Epithelial cell of proximal tubule (primary cell): ENCODE measurements at places on chromosomes 11 and 22.

GRCh38 chr22:39431821-39432251 lies 25.0 kb upstream of the MGAT3 start:
- no peak for DNase-seq

- no peak for DNase-seq
Measured at GRCh38 chr11:66154109-66154508, 84.0 kb downstream of the PACS1 start.

- no peak for DNase-seq
Measured at GRCh38 chr11:8656291-8656690, 26.2 kb downstream of the TRIM66 start.

GRCh38 chr11:69245041-69245440 lies 48.9 kb upstream of the MYEOV start:
- no peak for DNase-seq

DNA sequence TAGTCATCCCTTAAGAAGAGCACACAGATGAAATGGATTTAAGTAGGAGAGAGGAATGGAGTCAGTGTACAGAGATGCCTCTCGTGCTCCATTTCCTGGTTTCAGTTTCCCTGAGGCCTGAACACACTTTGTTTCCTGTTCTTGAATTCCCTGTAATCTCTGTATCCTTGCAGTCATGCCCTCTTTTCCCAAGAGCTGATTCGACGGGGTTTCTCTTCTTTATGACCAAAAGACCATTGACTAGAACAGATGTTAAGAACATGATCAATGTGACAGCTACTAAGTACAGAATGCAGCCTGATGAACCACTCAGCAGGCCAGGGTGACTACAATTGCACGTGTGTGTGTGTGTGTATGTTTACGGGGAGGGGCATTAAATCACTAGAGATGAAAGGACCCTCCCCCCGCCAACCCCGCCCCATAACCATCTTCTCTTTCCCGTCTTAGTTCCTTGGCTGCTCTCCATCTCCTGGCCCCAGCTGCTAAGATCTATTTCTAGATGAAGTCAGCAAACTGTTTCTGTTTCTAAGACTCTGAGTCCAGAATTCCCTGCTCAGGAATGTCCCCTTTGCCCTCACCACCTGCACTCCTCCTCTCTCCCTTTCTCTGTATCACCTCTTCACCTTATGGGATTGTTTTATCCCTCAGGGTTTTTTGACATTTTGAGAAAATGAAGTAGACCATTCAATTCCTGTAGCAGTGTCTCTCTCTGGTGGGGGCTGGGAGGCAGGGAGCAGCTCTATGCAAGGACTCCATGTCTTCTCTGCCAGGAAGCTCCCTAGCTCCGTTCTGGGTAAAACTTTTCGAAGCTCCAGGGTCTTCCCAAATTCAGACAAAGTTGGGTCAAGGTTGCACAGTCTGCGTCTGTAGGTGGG lies 26.0 kb downstream of the SLC22A6 start:
- no peak for DNase-seq

GRCh38 chr11:79039122-79039521 lies 401.7 kb downstream of the TENM4 start:
- no peak for DNase-seq

DNA sequence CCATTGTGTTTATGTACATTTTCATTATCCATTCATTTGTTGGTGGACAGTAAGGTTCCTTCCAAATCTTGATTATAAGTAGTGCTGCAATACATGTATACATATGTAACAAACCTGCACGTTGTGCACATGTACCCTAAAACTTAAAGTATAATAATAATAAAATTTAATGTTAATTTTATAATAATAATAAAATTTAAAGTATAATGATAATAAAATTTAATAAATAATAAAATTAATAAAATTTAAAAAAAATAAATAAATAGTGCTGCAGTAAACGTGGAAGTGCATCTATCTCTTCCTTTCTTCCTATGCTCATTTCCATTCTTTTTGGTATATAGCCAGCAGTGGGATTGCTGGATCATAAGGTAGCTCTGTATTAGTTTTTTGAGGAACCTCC lies 54.7 kb downstream of the CUL5 start:
- DNase-seq = no peak

- DNase-seq = no peak
Measured at GRCh38 chr11:104731890-104732289, 166.4 kb downstream of the CASP12 start.

DNA sequence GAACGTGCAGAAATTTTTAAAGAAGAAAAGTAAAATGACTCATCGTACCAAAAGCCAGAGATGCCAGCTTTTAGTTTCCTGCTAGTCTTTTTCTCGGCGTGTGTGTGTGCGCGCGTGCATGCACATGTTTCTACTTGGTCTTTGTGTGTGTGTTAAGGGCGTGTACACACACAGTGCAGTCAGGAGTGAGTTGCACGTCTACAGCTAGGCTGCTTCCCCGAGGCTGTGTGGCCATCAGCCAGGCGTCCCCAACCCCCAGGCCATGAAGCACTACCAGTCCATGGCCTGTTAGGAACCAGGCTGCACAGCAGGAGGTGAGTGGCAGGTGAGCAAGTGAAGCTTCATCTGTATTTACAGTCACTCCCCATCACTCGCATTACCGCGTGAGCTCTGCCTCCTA lies 36.4 kb downstream of the KCNQ1 start:
- no peak for DNase-seq

DNA sequence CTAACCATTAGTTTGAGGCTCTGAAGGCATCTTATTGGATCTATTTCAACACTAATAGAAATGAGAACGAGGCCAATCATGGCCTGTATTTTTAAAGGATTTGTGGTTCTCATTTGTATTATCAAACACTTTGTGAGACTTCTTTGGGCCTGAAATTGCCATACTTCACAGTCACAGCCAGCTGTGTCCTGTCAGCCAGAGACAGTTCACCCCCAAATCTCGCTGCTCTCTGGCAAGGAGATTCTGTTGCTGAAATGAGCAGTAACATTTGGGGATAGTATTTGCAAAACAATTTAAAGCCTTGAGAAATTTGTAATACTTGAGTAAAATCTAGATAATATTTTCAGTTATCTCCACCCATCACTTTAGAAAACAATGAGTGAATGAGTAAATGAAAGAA lies 26.9 kb upstream of the TENM4 start:
- DNase-seq = no peak

DNA sequence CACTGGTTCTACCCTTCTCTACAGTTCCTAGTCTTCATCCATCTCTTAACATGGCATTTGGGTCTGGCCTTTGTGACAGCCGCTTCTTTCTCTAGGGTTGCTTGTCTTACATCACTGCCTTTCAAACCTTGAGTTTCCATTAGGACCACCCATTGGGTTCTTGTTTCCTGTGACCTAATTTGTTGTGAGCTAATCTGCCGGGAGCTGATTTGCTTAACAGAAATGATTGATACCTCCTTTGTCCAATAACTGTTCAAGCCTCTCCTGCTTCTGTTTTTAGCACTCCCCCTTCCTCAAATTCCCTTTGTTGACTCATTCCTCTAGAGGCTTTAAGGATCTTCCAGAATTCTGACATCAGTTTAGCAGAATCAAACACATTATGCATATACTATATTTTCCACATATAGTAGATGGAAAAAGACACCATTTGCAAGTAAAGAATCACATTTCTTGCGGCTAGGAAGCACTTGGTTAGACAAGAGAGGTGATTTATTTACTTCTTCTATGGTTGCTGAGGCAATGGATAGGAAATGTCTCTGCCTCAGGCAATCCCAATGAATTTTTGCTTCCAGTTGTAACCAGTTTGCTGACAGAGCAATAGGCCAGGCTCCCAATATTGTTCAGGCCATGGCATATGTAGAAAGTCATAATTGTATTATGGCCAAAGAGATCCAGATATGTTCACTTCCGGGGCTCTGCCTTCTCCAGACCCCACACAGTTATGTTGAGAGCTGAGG lies 130.7 kb downstream of the SNX19 start:
- no peak for DNase-seq

DNA sequence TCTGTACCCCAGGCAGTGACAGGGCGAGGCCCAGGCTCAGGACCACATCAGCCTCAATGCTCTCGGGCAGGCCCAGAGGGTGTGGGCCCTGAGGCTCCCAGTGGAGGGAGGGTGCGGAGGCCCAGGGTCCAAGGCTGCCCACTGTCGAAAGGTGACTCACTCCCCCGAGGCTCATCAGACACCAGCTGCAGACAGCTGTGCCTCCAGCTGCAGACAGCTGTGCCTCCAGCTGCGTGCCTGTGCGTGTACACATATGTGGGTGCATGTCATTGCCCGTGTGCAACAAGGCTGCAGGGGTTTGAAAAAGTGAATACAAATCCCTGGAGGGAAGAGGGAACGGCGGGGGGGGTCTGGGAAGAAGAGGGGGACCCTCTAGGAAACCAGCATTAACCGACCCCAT lies 134.3 kb downstream of the BRD1 start:
- DNase-seq = no peak

DNA sequence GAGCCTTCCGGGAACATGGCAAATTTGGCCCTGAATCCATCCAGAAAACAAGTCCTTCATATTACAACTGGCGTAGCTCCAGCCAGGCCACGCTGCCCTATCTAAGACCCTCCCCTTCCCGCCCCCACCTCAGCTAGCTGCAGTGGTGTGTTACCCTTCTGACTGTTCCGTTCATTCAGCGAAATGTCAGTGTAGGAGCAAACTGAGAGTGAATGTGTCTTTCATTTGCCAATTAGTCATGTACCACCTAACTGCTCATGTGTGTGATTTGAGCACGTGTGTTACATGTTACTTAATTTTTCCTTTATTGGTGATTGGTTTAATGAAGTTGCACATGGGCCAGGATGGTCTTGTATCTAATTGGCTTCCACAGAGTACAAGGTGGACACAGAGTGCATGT lies 34.8 kb upstream of the POU2AF1 start:
- DNase-seq = no peak

- no peak for DNase-seq
Measured at GRCh38 chr22:44755956-44756361, 3.6 kb downstream of the ARHGAP8 start.

GRCh38 chr11:47233989-47234668 lies 14.5 kb downstream of the ACP2 start:
- DNase-seq = no peak

DNA sequence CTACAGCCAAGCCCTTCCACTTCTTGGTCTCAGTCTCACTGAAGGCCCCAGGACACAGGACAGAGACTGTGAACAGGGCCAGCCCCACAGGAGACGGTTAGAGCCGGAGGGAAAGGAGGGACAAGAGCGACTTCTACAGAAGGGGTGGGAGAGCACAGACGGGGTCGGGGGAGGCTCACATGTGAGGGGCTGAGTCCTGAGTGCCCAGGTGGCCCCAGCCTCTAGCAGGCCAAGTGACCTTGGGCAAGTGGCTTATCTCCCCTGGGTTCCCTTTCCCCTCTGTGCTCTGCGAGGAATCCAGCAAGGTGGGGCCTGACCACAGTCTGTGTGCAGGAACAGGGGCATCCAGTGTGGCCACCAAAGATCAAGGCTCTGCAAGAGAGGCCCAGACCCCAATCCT lies 102.6 kb upstream of the LMO1 start:
- DNase-seq = no peak

GRCh38 chr22:36021606-36022153 lies 6.9 kb downstream of the RBFOX2 start:
- DNase-seq = no peak

DNA sequence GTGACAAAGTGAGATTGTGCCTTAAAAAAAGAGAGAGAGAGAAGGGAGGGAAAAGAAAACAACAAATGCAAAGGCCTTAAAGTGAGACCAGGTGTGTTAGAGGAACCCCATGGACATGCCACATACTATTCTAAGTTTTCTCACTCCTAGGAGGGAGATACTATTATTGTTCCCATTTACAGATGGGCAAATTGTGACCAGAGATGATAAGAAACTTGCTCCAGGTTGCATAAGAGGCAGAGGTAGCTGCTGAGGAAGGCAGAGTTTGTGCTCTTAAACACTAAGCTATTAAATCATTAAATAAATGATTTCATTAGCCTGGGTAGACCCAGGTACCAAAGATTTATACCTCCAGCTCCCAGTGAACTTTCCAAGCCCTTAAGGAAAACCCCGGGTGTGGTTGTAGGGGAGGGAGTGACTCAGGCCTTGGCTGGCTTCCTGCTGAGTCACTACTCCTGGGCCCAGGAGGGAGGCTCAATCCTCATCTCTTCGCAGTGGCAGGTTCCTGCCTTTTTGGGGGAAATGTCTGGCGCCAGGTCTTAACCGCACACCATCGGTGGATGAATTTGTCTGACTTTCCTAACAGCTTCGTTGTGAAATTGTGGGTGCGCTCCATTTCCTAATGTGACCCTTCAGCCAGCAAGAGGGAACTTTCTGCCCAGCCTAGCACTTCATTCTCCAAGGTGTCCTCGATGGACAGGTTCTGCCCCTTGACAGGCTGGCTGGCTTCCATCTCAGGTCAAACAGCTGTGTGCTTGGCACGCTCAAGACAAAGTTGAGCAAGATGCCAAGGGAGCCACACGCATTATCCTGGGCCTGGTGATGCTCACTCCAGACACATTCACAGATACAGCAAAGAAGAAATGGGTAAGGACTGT lies 33.4 kb upstream of the PTPRJ start:
- DNase-seq = peak; percentile 90

GRCh38 chr11:44236296-44236695 lies 73.6 kb downstream of the ALX4 start:
- DNase-seq = no peak

GRCh38 chr11:69366591-69366990 lies 72.6 kb downstream of the MYEOV start:
- no peak for DNase-seq

DNA sequence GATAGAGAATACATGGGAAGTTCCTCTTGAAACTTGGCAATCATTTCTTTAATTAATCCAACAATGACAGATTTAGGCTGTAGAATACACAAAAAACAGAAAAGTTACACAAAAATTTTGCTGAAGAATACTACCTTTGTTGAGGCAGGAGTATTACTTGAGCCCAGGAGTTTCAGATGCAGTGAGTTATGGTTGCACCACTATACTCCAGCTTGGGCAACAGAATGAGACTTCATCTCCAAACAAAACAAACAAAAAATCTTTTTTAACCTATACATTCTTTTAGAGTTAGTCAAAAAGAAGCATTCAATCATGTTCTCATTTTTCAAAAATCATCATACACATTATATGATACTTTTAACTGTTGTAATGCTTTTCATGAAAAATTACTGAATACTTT lies 22.1 kb downstream of the UEVLD start:
- DNase-seq = no peak

DNA sequence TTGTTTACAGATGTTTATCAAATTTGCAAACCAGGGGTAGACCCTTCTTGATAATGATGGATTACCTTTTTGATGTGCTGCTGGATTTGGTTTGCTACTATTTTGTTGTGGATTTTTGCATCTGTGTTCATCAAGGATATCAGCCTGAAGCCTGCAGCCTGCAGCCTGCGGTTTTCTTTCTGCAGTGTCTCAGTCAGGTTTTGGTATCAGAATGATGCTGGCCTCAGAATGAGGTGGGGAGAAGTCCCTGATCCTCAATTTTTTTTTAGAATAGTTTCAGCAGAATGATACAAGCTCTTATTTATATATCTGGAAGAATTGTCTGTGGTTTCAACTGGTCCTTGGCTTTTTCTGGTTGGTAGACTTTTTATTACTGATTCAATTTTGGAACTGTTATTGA lies 19.7 kb upstream of the RAB38 start:
- no peak for DNase-seq

GRCh38 chr11:128551611-128552335 lies 35.6 kb downstream of the ETS1 start:
- DNase-seq = no peak

GRCh38 chr11:33866936-33867335 lies 24.9 kb downstream of the LMO2 start:
- no peak for DNase-seq

GRCh38 chr11:33893711-33894397 lies 2.0 kb upstream of the LMO2 start:
- DNase-seq = no peak
